ENCODE measurements at places on chromosomes 7 and 10.

GRCh38 chr10:17965649-17966235 lies 14.0 kb downstream of the SLC39A12 start:
- no peak for DNase-seq

- DNase-seq: no peak
These were observed 4.3 kb upstream of the CXCL12 start for GRCh38 chr10:44389150-44389549.

DNA sequence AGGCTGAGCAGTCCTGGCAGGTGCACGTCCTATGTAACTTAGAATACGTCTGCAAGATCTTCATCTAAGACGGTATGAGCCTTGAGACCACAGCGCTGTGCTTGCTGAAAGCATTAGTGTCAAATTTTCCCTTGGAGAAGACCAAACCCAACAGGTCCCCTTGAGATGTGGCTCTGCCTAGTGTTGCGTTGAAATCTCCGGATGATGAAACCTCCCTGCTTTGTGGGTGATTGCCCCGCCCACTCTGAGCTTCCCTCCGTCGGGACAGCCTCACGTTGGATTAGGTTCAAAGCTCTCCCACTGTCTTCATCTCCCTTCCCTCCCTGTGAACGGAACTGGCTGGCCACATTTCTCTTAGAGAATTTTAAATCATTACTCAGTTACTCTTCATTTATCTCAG lies 102.0 kb downstream of the ADARB2 start:
- DNase-seq: no peak

DNA sequence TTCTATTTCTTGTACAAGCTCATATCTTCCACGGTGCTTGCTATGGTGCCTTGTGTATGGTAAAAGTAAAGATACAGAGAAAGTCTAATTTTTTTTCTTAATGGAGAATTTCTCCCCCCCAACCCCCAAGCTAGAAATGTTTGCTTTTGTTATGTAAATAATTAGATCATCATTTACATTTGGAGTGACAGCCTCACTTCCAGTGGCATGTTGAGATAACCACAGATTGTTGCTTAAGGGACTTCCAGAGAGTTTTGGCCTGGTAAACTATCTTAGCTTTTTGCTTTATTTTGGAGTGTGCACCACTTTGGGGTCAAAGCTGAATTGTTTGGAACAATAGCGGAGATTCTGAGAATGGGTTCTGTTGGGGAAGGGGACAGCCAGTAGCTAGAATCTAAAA lies 129.7 kb downstream of the ZNF365 start:
- DNase-seq: no peak

- no peak for DNase-seq
These were observed 92.6 kb downstream of the CREM start for GRCh38 chr10:35219292-35219691.

DNA sequence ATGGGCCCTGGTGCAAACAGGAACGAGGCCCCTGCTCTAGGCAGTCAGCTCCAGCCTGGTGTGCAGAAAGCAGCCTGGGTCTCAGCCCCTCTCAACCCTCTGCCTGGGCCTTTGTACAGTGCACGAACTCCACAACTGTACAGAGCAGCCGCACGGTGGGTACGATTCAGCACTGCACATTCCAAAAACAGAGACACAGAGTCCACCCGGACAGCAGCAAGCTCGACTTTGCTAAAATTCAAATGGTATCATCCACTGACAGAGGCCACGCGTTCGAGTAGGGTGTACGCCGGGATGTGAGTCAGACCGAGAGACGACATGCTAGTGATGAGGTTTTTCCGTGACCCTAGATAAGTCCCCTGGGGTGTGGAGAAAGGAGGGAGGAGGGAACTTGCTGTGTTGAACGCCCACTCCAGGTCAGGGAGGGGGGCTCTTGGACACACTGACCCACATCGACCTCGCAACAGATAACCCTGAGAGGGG lies 65.6 kb upstream of the PDGFA start:
- peak; percentile 44 for DNase-seq

DNA sequence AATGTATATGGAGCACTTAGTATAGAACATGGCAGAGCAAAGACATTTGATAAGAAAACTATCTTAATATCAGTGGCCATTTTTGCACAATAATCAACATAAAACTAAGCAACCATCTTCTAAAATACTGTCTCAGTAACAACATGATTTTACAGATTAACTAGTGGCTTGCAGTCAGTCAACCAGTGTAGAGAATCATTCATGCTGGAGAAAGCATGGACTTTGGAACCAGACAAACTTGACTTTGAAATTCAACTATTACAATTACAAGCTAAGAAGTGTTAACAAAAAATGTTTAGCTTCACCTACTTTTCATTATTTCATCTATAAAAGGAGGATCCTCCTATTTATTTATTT lies 27.7 kb downstream of the CUBN start:
- no peak for DNase-seq

DNA sequence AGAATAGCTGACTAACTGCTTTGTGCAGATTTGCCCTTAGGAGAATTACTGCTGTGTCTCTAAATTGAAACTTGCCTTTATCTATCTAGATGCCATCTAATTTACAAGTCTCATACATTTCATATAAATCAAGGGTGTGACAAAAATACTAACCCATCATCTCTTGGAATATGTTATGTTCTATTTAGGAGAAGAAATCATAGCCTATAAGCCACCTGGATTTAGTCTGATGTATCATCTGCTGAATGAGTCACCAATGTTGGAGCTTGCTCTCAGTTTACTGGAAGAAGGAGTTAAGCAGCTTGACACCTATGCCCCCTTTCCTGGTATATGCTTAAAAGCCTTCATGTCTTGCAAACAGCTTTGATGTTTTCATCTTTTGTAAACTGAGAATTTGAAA lies 43.5 kb downstream of the NUP205 start:
- no peak for DNase-seq

DNA sequence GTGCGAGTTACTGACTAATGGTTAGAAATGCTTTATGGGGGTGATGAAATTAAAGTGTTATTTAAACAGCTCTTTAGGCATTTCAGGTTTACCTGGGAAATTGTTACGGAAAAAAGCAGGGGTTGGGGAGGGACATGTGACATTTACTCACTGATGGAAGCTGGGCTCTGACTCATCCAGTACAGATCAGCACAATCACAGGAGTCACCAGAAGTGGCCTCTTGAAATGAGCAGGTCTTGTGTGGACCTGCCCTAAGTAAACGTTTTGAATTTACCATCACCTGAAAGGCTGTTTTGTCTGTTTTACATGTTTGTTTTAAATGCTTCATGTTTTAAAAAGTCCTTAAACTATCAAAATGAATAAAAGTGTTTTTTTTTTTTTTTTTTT lies 2.3 kb downstream of the GLRX3 start:
- no peak for DNase-seq

DNA sequence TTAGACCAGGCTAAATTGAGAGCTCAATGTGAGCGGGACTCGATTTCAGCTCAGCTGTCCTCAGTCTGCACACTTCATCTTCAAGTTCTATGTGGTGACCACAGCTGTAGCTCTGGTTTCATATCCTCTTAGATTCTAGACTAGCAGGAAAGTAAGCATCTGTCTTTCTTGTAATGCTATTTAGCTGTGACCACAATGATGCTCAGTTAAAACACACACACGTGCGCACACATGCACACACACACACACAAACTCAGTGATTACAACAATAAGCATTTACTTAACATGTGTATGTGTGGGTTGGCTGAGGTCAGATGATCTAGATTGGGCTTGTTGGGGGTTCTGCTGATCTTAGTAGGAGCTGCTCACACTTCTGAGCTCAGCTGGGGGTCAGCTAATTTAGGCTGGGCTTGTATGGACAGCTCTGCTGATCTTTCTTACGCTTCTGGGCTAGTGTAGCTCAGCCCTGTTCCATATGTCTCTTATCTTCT lies 82.5 kb downstream of the ZNF365 start:
- no peak for DNase-seq

DNA sequence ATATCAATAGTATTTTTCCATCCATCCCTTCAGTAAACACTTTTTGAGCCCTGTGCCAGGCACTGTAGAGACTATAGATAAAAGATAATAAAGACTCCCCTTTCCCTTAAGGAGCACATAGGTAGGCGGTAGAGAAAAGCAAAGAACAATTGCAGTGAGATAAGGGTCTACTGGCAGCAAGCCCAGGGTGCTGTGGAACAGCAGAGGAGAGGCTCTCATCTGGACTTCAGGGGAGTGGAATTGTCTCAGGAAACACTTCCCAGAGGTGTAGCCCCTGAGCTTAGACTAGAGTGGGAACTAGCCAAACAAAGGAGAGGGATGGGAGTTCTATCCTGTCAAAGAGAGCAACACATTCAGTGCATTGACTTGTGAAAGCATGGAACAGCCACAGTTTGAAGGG lies 102.0 kb downstream of the NRF1 start:
- no peak for DNase-seq

GRCh38 chr7:18082169-18082568 lies 54.5 kb upstream of the PRPS1L1 start:
- no peak for DNase-seq

DNA sequence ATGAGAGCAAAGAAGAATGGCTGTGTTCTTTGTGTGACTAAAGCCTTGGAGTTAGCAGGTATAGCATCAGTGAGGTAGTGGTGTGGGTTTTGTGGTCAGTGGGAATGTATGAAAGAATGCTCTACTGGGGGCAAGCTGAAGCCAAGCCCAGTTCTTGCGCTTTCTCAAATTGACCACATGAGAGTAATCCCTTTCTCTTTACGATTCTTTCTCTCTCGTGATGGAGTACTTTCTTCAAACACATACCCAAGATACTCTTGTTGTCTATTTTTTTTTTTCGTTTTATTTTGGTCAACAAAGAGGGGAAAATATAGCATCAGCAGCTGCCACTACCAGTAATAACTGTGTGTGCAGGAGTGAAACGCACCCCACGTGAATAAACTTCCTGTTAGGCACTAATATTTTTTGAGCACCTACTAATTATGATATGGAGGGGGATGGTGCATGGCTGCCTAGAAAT lies 8.4 kb upstream of the PANK1 start:
- DNase-seq: no peak

GRCh38 chr10:98644466-98644865 lies 197.7 kb upstream of the HPS1 start:
- no peak for DNase-seq

DNA sequence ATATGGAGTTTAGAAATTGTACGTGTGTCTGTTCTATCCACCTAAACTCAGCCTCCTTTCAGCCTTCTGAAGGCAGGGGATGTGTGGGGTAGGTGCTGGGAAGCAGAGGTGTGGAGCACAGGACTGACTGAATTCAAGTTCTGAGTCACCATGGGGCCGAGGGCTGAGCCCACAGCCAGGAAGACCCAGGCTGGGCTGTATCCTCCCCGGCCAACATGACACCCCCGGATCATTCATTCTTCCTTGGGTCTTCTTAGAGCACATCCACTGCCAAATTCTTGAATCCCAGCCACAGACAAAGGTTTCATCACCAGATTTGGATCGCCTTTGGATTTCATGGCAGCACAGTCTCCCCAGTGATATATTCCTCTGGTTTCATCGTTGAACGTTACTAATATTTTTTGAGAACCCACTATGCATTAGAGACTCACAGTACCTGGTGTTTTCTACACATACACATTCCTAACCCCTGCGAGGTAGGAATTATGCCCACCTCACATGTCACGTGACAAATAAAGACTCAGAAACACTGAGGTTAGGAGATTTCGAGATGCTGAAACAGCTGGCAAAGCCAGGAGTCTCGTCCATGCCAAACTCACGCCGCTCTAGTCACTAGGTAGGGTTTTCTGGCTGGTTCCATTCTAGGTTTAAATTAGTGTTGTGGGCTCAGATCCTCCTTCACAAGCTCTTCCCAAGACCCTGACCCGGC lies 26.9 kb downstream of the CCDC3 start:
- no peak for DNase-seq

DNA sequence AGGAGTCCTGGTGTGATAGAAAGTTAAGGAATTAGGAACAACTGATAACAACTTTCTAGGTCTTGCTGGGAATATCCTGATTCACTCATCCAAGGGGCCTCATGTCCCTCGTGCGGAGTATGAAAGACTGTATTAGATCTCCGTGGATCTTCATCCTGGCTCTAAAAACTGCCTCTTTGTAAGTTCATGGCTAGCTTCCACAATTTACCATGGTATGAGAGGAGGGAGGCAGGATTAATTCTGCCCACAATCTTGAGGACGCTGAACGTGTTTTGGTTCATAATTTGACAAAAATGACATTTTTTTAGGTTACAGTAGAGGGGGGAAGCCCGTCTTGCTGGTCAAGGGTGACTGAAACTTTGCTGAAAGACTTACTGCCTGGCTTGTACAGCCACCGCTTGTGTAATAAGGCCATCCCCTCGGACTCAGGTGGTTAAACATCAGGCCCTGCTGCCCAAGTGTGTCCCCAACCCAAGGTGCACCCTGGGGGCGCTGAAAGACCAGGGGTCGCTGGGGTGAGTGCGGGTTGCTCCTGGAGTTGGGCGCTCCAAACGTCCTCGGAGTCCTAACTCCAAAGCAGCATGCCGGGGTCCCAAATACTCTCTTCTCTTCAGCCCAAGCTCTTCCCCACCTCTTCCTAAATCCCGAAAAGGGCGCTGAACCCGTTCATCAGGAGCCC lies 733 bp downstream of the HIBADH start:
- DNase-seq: no peak

GRCh38 chr7:43921423-43921822 lies 4.8 kb upstream of the UBE2D4 start:
- DNase-seq: no peak

DNA sequence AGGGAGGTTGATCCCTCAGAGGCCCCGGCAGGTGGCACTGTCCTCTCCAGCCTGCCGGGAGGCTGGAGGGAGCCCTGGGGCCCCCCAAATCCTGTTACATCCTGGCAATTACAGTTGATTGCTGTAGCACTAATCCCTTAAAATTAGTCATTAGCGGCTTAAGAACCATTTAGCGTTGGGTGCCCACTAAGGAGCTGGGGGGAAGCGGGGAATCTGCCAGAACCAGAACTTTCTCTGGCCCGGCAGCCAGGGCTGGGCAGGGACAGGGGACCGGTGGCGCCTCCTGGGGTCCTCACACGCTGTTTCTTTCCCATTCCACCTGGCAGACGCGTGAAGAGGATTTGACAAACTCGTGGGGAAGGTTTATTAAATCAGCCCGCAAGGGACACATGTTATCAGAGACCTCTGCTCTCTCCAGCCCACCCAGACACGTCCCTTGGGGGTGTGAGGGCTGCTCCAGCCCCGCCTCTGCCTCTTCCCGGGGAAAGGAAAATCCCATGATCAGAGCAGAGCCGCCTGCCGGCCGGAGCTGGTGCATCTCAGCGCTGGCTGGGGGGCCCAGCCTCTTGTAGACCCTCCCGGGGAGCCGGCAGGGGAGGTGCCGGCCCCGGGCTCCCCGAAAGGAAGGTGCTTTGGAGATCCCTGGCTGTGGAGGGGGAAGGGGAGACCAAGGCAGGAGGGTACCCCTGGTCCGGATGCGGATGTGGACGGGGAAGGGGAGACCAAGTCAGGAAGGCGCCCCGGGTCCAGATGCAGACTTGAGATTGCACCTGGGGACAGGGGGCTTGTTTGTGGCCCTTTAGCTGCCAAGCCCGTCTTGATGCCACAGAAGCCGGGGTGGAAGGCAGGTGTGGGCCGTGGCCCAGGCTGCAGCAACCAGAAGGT lies 142.7 kb downstream of the ELFN1 start:
- DNase-seq: no peak

All from stimulated activated CD4-positive, alpha-beta T cell treated with anti-CD3 and anti-CD28 coated beads, TNF-alpha, amount 100 ng/mL, for 24 hours (primary cell).